Lung (tissue), 17 donors: ENCODE measurements at places on chromosomes 16 and 17. TPM values are rescaled to one million over a fixed set of nuclear protein-coding genes. Genes with fewer than 3 reads are reported as not detected.

RGS9 gene
- 3.5 TPM for polyA plus RNA-seq

TSPAN10 gene
- 0.61 TPM for polyA plus RNA-seq

IGFBP4 gene
- 197 TPM for polyA plus RNA-seq

THOC6 gene
- 58.3 TPM for polyA plus RNA-seq

NHLRC4 gene
- polyA plus RNA-seq: 4.5 TPM

KCNJ16 gene
- 0.37 TPM for polyA plus RNA-seq

OR1F1 gene
- polyA plus RNA-seq: not detected

PARD6A gene
- polyA plus RNA-seq: 4.4 TPM

- DNase-seq: no peak
These were observed 492.3 kb upstream of the EEF2KMT start for GRCh38 chr16:5589812-5590373.

- no peak for DNase-seq
These were observed 10.8 kb downstream of the CASKIN2 start for GRCh38 chr17:75504347-75505151.

DNA sequence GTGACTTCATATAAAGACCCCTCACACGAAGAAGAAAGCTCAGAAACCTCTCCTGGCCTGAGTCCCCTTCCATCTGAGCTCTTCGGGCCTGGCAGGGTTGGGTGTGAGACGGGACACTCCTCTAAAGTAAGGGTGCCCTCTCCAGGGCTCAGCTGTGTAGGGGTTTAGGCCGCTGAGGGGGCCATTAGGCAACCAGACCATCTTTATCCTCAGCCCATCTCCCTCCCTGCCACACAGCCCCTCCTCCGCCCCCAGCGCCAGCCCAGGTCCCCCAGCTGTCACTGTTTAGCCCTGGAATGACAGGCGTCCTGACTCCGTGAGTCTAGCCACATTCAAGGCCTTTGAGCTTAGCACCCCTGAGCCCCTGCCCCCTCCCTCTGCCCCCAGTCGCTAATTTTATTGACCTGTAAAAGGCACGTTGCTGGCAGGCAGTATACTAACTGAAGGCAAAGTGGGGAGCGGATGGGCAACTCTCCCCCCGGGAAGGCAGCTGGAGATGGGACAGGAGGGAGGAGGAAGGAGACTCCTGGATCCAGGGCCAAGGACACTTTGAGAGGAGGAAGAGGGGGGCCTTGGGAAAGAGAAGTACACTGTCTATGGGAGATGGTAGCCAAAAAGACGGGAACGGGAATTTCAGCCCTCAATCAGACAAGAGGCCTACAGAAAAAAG, 592 bp upstream of the ZNF385C start:
- no peak for DNase-seq

DNA sequence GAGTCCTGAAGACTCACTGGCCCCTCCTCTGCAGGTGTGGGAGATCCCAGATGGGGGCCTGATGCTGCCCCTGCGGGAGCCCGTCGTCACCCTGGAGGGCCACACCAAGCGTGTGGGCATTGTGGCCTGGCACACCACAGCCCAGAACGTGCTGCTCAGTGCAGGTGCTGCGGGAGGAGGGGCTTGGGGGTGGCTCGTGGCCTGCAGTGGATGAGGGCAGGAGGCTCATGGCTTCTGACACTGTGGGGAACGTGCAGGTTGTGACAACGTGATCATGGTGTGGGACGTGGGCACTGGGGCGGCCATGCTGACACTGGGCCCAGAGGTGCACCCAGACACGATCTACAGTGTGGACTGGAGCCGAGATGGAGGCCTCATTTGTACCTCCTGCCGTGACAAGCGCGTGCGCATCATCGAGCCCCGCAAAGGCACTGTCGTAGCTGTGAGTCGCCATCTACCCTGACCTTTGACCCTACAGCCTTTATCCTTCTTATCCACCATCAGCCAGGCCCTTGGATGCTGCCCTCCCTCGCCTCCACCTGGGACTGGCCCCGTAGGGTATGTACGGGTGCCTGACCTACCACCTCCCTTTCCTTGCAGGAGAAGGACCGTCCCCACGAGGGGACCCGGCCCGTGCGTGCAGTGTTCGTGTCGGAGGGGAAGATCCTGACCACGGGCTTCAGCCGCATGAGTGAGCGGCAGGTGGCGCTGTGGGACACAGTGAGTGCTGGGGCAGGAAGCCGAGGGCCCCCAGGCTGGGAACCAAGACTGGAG, 3.6 kb downstream of the CORO1A start:
- DNase-seq: no peak

DNA sequence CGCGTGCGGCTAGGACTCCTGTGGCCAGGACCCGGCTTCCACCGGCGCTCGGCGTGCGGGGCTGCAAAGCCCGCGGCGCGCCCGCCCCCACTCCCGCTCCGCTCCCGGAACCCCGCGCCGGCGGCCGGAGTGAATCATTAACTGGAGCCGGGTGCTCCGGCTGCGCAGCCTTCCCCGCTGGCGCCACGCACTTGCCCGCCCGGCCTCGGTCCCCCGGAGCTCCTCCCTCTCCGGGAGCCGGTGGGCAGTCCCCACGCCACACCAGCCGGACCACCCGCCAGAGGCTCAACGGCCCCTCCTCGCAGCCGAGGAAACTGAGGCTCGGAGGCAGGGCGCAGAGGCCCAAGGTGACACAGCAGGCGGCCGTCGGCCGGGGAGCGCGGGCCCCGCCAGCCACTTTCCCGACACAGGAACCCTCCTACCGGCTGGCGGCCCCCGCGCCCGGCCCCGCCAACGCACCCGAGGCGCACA, 580 bp downstream of the BCAR1 start:
- DNase-seq: peak; percentile 57

DNA sequence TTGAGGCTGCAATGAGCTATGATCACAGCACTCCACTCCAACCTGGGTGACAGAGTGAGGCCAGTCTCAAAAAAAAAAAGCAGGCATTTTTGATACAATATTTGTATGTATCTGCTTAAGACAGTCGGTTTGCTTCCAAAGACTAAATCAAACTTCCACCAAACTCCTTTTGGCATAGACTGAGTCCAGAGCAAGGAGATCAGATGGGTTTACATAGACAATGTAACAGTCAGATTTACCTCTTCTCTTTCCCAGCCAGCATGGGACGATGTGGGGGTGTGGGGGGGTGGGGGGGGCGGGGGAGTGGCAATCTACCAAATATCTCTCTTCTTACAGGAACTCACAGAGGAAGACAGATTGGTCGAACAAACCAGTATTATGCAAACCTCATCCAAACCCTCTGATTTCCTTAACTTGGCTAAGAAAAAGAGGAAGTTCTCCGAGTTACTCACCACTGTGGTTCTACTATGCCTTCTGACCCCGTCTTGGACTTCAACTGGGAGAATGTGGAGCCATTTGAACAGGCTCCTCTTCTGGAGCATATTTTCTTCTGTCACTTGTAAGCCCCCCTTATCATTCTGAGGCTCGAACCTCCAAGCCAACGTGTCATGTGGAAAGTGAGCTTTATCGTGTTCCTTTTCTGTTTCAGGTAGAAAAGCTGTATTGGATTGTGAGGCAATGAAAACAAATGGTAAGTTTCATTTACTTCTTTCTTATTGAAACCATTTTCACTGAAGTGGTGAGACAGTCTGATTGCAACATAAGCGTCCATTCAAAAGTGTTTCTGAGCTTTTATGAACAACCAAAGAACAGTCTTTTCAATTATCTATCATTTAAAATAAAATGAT, at the start of gene MILR1:
Gene MILR1, plus strand, starts transcription at position 451 of the 848 bp plus-strand sequence. Its CDS starts 54 bp downstream, at position 505.
- peak; percentile 27 for DNase-seq

DNA sequence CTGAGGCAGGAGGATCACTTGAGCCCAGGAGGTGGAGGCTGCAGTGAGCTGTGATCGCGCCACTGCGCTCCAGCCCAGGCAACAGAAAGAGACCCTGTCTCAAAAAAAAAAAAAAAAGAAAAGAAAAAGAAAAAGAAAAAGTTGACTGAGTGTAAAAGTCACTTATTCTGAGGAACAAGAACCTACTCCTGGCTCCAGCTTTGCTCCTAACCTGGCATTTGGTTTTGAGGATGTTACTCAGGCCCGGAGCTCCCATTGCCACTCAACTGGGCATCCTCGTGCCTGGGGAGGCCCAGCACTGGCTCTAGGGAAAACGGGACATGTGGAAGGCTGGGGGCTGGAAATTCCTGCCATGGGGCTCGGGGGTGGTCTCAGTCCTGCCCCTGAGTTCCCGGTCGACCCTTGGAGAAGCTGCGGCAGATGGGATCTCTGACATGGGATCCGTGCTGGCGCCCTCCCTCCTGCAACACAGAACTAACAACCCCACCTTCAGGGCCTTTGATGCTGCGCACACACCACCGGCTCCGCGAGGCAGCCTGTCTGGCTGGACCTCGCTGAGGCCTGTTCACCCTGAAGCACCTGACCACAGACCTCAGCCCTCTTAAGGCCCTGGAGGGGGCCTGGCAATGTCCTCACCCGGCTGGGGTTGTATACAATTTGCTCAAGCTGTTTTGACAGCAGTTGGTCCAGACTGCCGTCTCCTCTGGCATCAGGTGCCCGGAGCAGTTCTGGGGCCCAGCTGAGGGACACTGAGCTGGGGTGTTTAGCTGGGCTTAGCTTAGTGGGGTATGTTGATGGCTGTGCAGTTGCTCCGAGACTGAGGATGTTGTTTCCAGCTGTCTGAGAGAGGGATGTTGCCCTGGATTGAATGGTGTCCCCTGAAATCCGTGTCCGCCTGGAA, 12.3 kb downstream of the CD7 start:
- no peak for DNase-seq

DNA sequence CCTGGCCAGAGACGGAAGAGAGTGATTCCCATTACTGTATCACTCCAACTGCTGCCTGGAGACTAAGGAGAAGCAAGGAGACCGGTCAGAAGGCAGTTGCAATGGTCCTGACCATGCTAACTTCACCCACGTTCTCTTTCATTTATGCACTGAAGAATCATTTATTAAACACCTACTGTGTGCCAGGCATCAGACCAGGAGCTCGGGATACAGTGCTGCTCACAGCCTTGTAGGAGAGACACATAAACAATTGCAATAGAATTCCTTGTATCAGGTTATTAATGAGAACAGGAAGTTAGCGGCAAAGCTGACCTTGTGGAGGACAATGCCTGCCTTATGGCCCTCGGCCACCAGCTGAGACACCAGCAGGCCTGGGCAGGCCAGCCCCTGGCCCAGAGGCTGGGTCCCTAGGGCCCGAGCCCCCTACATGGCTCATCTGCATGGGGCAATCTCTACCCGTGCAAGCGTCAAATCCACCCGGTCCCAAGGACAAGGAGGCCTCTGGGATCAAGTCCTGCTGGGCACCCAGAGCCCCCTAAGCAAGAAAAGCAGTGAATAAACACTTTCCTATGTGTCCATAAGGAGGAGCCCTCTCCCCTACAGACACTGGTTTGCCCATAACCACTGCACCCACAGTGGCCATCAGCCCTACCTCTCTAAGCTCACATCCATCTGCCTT, 8.6 kb upstream of the ENPP7 start:
- DNase-seq: no peak

DNA sequence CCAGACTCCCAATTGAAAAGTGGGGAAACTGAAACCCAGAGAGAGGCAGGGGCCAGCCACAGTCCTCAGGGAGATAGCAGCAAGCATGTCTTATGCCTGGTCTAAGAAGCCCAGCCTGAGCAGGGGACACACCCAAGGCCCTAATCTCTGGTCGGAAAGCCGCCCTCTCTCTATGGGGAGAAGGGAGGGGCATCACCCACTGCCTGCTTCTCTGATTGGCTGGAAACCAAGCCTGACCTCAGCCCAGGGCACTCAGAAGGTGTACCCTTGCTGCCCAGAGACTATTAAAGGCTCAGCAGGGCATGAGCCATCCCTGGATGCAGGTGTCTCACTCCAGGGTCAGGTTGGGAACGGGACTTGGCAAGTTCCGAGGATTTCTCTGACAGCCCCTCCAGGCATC, 5.7 kb upstream of the KRT13 start:
- DNase-seq: no peak

GRCh38 chr16:58280146-58280845, 14.5 kb downstream of the PRSS54 start:
- DNase-seq: no peak

DNA sequence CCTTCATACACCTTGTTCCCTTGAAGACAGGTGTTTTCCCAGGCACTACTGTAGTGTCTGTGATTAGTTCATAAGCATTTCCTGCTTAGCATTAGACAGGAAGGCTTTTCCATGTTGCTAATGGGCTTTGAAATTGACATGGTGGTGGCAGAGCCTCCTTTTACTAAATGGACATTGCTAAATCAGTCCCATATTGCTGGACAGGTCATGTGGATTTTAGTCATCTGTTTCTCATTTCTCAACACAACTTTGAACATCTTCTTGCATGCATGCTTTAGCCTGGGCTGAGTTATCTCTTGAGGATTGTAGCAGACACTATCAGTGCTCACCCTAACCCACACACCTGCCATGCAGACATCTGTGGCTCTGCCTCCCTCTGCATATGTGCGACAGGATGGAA, 13.7 kb upstream of the BCO1 start:
- no peak for DNase-seq

DNA sequence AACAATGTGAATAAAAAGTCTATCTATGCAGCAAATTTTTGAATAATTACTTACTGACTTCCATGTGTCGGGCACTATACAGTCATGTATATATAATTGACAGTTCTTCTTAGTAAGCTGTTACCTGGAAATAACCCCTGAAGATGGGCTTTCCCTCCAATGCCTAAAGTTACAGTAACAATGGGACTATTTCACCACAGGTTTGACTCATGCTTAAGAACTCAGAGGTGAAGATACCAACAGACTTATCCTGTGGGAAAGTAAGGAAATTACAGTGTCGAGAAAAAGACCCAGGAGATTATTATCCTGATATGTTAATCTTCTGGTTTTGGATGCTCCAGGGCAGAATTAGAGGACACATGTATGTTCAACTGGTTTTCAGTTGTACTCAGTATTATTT, 601.5 kb upstream of the SOX9 start:
- no peak for DNase-seq

DNA sequence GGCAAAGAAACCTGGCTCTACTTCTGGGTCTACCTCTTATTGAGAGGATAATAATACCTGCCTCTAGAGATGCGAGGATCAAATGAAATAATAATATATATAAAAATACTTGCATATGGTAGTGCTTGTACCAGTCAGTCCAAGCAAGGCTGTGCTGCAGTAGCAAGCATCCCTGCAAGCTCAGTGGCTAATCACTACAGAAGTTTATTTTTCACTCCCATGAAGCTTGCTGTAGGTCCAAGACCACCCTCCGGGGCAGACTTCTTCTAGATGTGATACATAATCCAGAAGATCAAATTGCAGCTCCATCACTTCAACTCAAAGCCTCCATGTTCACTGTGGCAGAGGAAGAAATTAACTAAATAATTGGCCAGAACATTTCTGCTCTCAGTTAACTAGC, 48.9 kb upstream of the NKD1 start:
- no peak for DNase-seq

- peak; percentile 23 for DNase-seq
These were observed 340.3 kb upstream of the CDH5 start for GRCh38 chr16:66026211-66026610.

- DNase-seq: no peak
These were observed 155.1 kb upstream of the CCL2 start for GRCh38 chr17:34099859-34100515.

DNA sequence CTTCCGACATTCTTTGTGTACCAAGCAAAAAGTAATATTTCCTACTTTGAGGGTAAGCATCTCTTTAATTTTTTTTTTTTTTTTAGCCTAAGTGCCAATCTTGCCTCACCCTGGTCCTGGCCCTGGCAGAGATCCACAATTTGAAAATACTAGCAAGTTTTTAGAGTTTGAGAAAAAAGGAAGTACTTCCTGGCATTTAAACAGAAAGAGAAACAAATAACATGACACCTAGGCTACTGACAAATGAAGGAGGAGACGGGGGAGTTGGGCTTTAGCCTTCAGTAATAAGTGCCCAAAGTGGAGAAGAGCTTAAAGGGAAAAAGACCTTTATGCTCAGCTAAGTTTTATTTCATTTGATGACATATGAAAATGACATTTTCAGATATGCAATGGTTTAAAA, 92.8 kb downstream of the HS3ST3A1 start:
- DNase-seq: peak; percentile 55
